ENCODE measurements at places on chromosomes 11 and 22. TPM values are rescaled to one million over a fixed set of nuclear protein-coding genes. Genes with fewer than 3 reads are reported as not detected.

Gene SEC14L3
- total RNA-seq = not detected

Gene GPHA2
- total RNA-seq = not detected

- peaks cover 18% of the 10 kb centered on the region for H3K4me1 ChIP-seq
- peaks cover 2% of the 10 kb centered on the region for H3K27me3 ChIP-seq
- DNase-seq = no peak
- H3K27ac ChIP-seq = no peak overlapping the region
- no peaks in the 10 kb centered on the region for H3K36me3 ChIP-seq
Observed at GRCh38 chr22:35634015-35634414, 14.2 kb upstream of the APOL6 start.

GRCh38 chr22:43446037-43446803 is 34.4 kb downstream of the MPPED1 start:
- no peak overlapping the region for H3K4me3 ChIP-seq
- peaks cover 8% of the 10 kb centered on the region for H3K27me3 ChIP-seq
- no peaks in the 10 kb centered on the region for H3K36me3 ChIP-seq
- H3K27ac ChIP-seq = no peak overlapping the region
- DNase-seq = no peak

- no peaks in the 10 kb centered on the region for H3K4me1 ChIP-seq
- no peak overlapping the region for H3K27ac ChIP-seq
- DNase-seq = no peak
- no peaks in the 10 kb centered on the region for H3K27me3 ChIP-seq
- H3K36me3 ChIP-seq = peaks cover 9% of the 10 kb centered on the region
Observed at GRCh38 chr11:93773045-93773477, 11.0 kb upstream of the MED17 start.

- no peak overlapping the region for H3K4me3 ChIP-seq
- no peak for DNase-seq
- no peaks in the 10 kb centered on the region for H3K27me3 ChIP-seq
- no peak overlapping the region for H3K27ac ChIP-seq
- no peaks in the 10 kb centered on the region for H3K36me3 ChIP-seq
Observed at GRCh38 chr11:62400281-62400680, 18.6 kb upstream of the SCGB1A1 start.

Data from activated naive CD8-positive, alpha-beta T cell treated with anti-CD3 and anti-CD28 coated beads, Interleukin-2, amount 10 ng/mL, durations not matched to agents 7 days and 5 days (primary cell).